ENCODE measurements at places on chromosomes 12 and 14. TPM values are rescaled to one million over a fixed set of nuclear protein-coding genes. Genes with fewer than 3 reads are reported as not detected.

The PITPNM2 gene
- total RNA-seq, result 17.4 TPM

The AJUBA gene
- 6.7 TPM for total RNA-seq

The CHST11 gene
- 2.9 TPM for total RNA-seq

The ITGB7 gene
- 8.8 TPM for total RNA-seq

DNA sequence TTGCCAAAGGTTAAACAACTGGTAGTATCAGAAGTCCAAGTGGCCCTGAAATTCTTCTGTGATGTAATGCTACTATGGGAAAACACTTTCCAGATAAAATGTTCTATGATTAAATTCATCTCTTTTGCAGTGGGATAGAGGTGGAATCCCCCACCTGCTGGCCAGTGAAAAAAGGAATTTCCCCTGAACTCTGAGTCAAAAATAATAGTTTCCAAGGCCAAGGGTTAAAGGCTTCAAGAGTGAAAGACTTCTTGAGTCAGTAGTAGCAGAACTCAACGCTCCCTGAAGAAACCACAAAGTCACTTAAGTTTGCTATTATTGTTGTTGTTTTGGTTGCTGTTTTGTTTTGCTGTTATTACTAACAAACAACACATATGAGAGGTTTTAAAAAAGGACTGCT, 330.8 kb downstream of the SOX5 start:
- H3K27me3 ChIP-seq, result no peaks in the 10 kb centered on the region
- DNase-seq, result no peak
- H3K36me3 ChIP-seq, result no peaks in the 10 kb centered on the region
- no peak overlapping the region for H3K27ac ChIP-seq
- H3K4me3 ChIP-seq, result no peak overlapping the region
- no peaks in the 10 kb centered on the region for H3K4me1 ChIP-seq

All from colonic mucosa (tissue), 4 donors.